ENCODE measurements at places on chromosomes 16 and 17. TPM values are rescaled to one million over a fixed set of nuclear protein-coding genes. Genes with fewer than 3 reads are reported as not detected.

C1QL1 gene
- 1.2 TPM for total RNA-seq

WNT9B gene
- total RNA-seq = not detected

GRCh38 chr16:77403732-77404131, 31.1 kb downstream of the ADAMTS18 start:
- no peak for DNase-seq

GRCh38 chr16:88920618-88921590, 54.4 kb upstream of the PABPN1L start:
- DNase-seq = peak; percentile 94

LRRC75A gene
- total RNA-seq = 6.2 TPM

NR1D1 gene
- 2.4 TPM for total RNA-seq

DNA sequence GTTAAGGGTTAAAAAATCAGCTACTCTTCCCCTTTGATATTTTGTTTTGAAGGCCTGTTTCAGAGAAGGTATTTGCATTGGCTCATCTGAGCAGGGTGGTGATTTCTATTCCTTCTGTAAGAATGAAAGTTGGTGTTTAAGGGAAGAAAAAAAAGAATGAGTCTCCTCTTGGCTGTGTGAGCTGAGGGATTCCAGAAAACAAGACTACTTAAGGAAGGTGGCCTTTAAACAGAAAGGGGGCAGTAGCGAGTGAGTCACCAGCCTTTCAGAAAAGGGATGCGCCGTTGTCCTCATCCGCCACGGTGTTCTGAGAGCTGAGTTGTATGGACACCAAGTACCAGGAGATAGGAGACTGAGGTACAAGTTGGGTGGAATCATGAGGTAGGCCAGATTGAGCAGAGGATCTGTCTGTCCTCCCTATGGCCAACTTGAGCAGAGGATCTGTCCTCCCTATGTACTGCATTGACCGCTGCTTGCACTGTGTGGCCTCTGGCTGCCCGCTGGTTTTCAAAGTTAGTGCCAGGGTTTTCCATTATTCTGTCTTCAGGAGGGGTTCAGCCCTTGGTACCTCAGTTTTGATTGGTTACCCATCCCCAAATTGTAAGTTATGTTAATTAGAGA, 8.2 kb downstream of the PRKCA start:
- DNase-seq = no peak

GRCh38 chr17:47220531-47220999, 11.4 kb downstream of the MYL4 start:
- DNase-seq = no peak

- no peak for DNase-seq
Observed at GRCh38 chr16:71424626-71425025, 17.2 kb downstream of the TLE7 start.

DNA sequence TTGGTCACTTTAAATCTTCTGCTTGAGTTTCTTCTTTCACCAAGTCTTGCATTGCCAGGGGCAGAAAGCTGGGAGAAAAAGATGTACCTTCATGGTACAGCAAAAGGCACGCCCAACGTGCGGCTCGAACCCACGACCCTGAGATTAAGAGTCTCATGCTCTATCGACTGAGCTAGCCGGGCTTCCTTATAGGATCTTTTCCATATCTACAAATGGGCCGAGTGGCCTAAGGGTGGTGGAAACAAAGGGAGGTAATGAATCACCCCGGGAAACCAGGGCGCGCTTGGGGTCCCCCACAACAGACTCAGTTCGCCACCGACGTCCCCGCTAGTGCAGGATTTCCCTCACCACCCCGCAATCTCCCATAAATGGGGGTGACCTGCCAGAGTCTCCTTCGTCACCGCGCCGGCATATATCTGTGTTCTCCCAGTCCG, 7.5 kb upstream of the OR1F1 start:
- DNase-seq = no peak

MRPL10 gene
- 16.1 TPM for total RNA-seq

DNA sequence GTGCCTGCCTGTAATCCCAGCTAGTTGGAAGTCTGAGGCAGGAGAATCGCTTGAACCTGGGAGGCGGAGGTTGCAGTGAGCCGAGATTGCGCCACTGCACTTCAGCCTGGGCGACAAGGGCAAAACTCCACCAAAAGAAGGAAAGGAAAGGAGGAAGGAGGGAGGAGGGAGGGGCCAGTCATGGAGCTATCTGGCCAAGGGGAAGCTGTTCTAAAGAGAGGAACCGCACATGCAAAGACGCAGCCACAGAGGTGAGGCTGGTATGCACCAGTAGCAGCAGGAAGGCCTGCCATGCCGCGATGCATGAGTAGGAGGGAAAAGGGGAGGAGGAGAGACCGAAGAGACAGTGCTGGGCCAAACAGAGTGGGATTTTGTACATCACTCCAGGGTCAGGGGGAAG, 35.9 kb downstream of the HSBP1 start:
- DNase-seq = no peak
